ENCODE measurements at places on chromosomes 4 and X. TPM values are rescaled to one million over a fixed set of nuclear protein-coding genes. Genes with fewer than 3 reads are reported as not detected.
A peak's percentile ranks its signal among the peaks of the same experiment; 100 is the strongest.

DNA sequence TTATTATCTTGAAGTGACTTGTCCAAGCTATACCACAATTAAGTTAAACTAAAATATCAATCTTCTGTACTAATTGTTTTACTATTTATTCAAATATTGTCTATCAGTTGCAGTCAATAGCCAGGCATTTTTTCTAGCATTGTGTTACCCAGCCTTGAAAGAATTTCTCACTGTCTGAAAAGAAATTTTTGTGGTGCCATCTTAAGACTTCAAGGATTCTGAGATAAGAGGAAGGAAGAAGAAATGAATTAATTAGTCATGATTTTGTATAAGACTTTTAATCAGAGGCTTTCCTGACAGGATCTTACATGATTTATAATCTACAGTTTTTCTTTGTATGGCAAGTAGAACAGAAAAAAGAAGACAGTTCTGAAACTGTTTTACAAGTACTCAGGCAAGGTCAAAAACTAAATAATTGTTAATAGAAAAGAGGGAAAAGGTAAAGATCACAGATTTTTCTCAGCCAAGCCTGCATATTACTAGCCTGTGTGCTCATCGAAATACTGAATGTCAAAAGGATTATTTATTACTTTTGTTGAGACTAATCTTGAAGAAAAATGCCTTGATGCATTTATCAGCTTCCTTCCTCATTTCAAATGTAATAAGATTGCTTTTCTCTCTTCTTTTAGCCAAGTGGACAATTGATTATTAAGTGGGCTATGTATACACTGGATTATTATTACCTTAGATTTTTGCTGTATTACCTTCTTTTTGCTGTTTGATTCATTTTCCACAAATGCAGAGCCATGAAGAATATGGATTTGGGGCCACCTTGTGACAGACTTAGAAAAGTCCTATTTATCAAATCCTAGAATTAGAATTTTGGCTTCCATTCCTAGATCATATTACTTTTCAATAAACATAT, 53.8 kb downstream of the CXCL1 start:
- no peaks in the 10 kb centered on the region for H3K27me3 ChIP-seq
- H3K36me3 ChIP-seq, result no peaks in the 10 kb centered on the region
- no peak overlapping the region for H3K27ac ChIP-seq
- H3K4me1 ChIP-seq, result no peaks in the 10 kb centered on the region
- no peak overlapping the region for H3K4me3 ChIP-seq

- peak overlapping the region; percentile 47 for H3K27ac ChIP-seq
- no peaks in the 10 kb centered on the region for H3K4me1 ChIP-seq
- H3K4me3 ChIP-seq, result peak overlapping the region; percentile 57
- DNase-seq, result peak; percentile 21
- H3K36me3 ChIP-seq, result no peaks in the 10 kb centered on the region
These were observed 204.6 kb downstream of the TENM3 start for GRCh38 chr4:182447767-182448280.

DNA sequence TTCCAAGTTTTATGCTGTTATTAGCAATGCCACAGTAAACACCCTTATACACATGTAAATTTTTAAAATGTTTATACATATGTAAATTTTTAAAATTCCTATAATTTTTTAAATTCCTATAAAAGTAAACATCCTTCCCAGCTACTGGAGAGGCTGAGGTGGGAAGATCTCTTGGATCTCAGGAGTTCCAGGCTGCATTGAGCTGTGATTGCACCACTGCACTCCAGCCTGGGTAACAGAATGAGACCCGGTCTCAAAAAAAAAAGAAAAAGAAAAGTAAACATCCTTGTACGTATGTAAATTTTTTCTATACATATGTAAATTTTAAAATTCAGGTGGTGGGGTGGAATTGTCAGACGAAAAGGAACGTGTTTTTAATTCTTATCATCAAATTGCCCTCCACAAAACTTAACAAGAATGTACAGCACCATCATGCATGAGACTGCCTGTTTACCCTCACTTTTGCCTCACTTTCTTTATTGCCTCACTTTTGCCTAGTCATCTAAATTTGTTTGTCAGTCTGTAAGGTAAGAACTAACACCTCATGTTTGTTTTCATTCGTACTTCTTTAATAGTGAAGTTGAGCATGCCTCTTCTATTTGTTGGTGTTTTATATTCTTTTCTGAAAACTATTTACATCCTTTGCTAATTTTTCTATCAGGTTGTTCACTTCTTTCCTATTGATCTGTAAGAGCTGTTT, 8.0 kb downstream of the SLC7A3 start:
- no peak for DNase-seq
- H3K27ac ChIP-seq, result no peak overlapping the region
- no peaks in the 10 kb centered on the region for H3K4me1 ChIP-seq
- no peaks in the 10 kb centered on the region for H3K27me3 ChIP-seq
- no peak overlapping the region for H3K4me3 ChIP-seq

Gene PLXNB3
- total RNA-seq, result 1.2 TPM

GRCh38 chr4:338759-339097, 1.1 kb downstream of the ZNF141 start:
- H3K4me1 ChIP-seq, result peaks cover 10% of the 10 kb centered on the region
- peak overlapping the region; percentile 96 for H3K4me3 ChIP-seq
- no peak for DNase-seq
- no peak overlapping the region for H3K27ac ChIP-seq
- H3K36me3 ChIP-seq, result no peaks in the 10 kb centered on the region
- no peaks in the 10 kb centered on the region for H3K27me3 ChIP-seq

GRCh38 chr4:152247271-152247975, 288.5 kb downstream of the FBXW7 start:
- H3K4me1 ChIP-seq, result peaks cover 33% of the 10 kb centered on the region
- H3K36me3 ChIP-seq, result no peaks in the 10 kb centered on the region
- H3K27me3 ChIP-seq, result no peaks in the 10 kb centered on the region

- H3K27me3 ChIP-seq, result no peaks in the 10 kb centered on the region
- H3K36me3 ChIP-seq, result no peaks in the 10 kb centered on the region
- H3K4me3 ChIP-seq, result no peak overlapping the region
- DNase-seq, result peak; percentile 36
- no peak overlapping the region for H3K27ac ChIP-seq
These were observed 10.9 kb upstream of the NALF2 start for GRCh38 chrX:69493193-69493592.

GRCh38 chr4:153529646-153530045, 63.5 kb downstream of the TMEM131L start:
- no peak overlapping the region for H3K27ac ChIP-seq
- peaks cover 7% of the 10 kb centered on the region for H3K4me1 ChIP-seq
- H3K36me3 ChIP-seq, result no peaks in the 10 kb centered on the region
- no peaks in the 10 kb centered on the region for H3K27me3 ChIP-seq
- H3K4me3 ChIP-seq, result no peak overlapping the region

Gene WNK3
- total RNA-seq, result 5.4 TPM

GRCh38 chrX:135170877-135171519, at the start of gene CT55:
Gene CT55 (minus strand): TSS chrX:135171398. CDS start chrX:135171171, 227 bp downstream.
- H3K4me3 ChIP-seq, result no peak within 1 kb of the TSS
- no peaks in the 10 kb centered on the region for H3K4me1 ChIP-seq
- H3K27ac ChIP-seq, result no peak within 1 kb of the TSS
- DNase-seq, result no peak
- H3K36me3 ChIP-seq, result no peaks in the 10 kb centered on the region
- no peaks in the 10 kb centered on the region for H3K27me3 ChIP-seq

All from thyroid gland (tissue), 4 donors.